ENCODE measurements at places on chromosomes 2 and 18.
A peak's percentile ranks its signal among the peaks of the same experiment; 100 is the strongest.

DNA sequence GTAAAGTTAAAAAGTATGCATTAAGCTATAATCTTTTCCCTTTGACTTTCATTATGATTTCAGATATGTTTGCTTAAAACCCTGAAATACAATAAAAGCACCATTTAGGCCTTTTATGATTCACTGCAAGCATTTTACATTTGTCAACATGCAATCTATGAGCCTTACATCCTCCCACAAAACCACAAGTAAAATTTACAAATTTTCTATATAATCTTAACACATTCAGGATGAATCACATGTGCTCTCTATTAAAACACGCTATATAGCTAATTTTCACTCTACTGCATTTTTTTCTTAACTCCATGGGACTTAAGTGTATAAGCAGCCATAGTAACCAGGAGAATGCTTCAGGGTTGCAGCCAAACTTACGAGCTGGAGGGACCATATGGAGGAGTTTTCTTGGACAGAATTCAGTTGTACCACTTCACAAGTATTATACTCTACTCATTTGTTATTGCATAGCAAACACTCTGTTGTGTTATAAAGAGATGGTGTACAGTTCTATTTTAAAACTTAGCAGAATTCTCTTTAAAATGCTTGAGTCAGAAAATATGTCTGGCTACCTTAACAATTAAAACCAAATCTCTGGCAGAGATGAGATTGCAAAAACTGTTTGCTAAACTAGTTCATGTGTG, 293.2 kb downstream of the ALK start:
- DNase-seq = no peak

DNA sequence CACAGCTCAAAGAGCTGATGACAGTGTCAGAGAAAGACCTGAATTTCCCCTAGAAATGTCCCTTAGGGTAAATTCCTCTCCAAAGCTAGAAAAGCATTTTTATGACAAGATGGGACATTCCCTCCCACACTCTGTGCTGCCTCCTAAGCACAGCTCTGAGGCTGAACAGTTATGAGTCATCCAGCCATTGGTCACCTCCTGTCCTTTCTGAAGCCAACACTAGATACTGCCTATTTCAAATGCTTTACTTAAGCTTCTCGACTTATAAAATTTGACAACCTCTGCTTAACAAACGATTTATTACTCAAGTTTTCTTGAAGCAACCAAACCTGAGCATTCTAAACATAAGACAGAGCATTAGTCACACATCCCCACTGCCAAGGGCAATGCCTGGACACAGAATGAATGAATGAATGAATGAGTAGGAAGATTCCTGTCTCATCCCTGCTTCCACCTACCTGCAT, 35.4 kb downstream of the B4GALT6 start:
- DNase-seq = no peak

DNA sequence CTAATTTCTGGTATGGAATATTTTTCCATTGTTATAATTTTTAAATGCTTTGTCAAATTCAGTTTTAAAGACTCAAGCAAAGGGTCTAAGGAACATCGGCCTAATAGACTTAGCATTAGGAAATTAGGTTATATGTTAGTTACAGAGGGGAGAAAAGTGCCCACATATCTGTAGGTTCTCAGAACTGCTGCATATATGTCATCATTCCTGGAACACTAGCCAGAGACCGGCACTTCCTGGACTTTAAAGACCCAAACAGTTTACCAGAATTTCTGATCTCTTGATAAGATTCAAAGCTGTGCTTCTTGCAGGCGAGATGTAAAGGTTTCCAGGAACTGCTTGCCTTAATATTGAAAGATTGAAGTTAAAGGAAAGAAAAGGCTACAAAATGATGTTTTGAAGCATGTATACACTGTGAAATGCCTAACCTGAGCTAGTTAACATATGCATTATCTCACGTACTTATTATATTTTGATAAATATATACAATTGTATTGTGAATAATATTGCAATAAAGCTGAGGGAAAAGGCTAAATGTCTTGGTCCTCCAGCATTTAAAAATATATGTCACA, 993.6 kb downstream of the LRP1B start:
- no peak for DNase-seq

DNA sequence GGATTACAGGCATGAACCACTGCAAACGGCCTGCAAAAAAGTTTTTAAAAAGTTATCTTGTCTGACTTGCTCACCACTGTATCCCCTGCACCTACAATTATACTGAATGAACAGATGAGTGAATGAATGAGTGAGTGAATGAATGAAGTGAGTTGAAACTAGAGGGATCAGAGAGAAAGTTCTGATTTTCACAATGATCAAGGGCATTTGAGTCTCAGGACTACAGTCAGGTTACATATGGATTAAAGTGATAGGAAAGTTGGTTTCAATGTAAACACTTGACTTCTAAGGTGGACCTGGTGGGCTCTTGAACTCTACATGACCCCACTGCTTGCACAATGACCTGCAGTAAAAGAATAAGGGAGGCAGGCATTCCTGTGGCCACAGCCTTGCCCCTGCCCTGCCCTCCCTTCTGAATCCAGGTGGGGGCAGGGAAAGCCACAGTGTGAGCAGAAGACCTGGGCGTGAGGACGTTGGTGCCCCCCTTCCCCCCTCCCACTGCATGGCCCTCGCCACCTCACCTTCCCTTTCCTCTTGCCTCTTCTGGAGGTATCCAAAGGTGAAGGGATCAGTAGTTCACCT, 10.7 kb downstream of the C2orf80 start:
- DNase-seq = no peak

DNA sequence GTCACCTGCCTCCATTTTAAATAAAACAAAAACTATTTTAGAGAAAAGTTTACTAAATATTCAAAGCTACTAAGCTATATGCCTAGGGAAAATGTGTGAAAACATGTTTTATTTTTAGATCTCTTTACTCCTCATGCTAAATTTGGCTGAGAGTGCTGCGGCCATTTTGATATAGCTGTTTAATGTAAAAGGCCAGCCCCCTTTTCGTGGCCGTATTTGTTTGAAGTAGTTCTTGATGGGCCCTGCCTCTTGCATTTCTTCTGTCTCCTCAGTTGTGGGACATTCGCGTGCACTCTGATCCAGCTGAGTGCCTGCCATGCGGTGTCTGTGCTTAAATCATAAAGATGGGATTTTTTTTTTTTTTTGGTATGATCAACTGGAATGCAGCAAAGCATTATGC, 64.0 kb downstream of the ZNF407 start:
- no peak for DNase-seq

GRCh38 chr2:200378652-200379290, 72.3 kb downstream of the SPATS2L start:
- DNase-seq = no peak

- DNase-seq = no peak
Observed at GRCh38 chr2:224202281-224202865, 163.3 kb upstream of the SERPINE2 start.

DNA sequence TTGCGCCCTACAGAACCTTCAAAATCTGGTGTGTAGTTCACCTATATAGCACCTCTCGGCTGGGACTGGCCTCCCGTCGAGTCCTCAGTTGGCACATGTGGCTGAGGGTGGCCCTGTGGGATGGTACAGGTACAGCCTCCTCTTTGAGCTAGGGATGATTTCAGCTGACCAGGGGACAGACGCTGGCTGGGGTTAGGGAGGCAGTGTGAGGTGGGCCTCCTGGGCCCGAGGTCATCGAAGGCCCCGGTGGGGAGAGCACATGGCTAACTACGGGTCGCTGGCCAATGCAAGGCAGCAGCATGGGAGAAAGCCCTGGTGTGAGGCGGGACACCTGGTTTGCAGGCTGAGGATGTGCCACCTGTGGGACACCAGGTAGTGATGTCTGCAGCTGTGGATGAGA, 304.8 kb downstream of the GBX2 start:
- no peak for DNase-seq

- no peak for DNase-seq
Observed at GRCh38 chr2:84687498-84688149, 171.3 kb downstream of the DNAH6 start.

- DNase-seq = no peak
Observed at GRCh38 chr2:210022824-210023223, 20.4 kb downstream of the RPE start.

DNA sequence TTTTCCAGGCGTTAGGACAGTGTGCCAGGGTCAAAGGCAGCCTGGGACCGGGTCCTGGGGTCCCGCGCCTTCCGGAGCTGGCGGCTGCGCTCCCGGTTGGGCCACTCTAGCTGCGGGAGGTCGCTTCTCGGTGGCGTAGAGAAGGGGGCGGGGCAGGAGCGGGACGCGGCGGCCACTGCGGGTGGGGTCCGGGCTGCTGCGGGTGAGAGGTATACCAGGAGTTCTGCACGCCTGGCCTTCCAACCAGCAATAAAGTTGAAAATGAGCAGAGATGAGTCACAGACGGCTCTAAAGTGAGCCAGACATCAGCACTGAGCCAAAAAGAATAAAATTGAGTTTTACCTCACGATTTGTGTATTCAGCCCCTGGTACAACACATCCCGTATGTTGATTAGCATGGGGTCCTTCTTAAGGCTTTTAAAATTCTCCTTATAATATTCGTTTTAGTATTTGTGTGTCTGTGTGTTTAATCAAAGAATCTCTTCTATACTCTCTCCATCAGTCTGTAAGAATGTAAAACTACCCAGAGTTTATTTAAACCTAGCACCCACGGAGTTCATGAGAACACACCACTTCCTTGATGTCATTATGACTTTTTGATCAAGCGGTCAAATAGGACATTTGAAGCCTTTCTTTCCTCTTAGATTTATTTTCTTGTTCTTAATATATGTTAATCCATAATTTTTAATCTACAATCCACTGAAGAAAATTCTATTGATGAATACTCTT, at the start of gene C1GALT1C1L:
Gene C1GALT1C1L, minus strand, starts transcription at position 108 of the 729 bp plus-strand sequence. Its CDS starts 107 bp downstream, at position 1.
- no peak for DNase-seq

DNA sequence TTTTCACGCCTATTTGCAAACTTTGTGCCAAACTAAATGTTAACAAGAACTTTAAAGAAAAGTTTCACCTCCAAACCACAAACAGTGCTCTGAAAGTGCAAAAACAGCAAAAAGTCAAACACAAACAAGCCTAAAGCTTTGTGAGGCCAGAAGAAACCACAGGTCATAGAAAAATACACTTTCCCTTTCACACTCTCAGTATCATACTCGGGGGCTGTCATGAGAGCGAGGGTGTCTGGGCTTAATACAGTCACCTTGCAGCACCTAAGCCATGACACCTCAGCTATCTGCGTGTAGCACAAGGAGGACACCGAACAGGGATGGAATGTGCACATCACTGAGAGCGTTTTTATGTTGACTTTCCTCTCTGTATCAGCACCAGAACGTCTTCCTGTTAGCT, 26.6 kb upstream of the SEH1L start:
- DNase-seq = peak; percentile 84
